ENCODE measurements at places on chromosomes 13 and 19.

GRCh38 chr19:34217952-34218817, 36.2 kb upstream of the GARRE1 start:
- peak; percentile 47 for DNase-seq

GRCh38 chr13:112751617-112752016, 61.8 kb downstream of the ATP11A start:
- no peak for DNase-seq

DNA sequence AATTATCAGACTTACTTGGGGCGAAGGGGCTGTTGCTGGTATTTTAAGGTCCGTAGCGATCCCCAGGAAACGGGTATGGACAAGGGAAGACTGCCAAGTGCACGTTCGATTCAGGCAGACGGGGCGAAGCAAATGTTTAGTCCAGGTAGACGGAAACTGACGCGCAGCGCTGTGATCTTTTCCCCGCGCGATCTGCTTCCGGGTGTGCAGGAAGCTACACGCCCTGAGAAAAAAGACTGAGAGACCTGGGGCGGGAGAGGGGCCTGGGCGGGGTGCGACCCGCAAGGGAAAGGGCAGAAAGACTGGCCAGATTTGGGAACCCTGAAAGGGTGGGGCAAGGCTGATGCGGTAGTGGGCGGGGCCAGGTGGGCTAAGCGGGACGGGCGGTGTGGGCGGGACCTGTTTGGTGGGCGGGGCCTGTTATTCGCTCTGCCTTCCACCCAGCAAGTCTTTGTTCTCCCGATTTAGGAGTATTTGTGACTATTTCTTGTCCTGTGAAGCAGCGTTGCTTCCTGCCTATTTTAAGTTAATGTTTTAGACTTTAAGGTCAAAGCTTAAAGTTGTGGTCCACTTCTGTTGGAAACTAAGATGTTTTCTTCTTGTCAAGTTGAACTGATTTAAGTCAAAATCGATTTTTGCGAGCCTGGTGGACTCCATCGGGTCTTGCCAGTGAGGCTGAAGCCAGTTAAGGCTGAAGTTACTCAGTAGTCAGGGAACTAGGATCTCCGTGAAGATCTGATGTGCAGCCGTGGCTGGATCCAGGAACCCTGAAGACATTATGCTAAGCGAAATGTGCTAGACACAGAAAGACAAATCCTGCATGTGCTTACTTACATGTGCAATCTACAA, at the start of gene ZNF836:
Gene ZNF836 (minus strand): TSS at position 301 of the 849 bp plus-strand sequence. CDS start 3,549 bp downstream, outside the sequence.
- DNase-seq, result peak; percentile 91

DNA sequence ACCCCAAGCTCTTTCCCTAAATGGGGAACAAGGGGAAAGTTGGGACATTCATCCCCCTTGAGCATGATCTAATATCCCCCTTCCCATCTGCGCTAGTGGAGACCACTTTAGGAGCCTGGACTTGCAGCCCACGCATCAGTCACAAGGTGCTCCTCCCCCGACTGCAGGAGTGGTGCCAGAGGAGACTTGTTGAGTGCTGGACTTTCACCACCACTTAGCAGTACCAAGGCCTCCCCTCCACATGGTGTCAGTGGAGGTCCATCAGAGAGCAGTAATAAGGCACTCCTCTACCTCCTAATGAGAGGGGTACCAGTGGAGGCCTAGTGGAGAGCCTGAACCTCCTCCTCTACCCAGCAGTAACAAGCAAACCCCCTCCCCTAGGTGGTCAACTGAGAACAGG, 22.5 kb downstream of the CAB39L start:
- DNase-seq, result peak; percentile 13

- no peak for DNase-seq
Measured at GRCh38 chr13:42056583-42056982, 8.1 kb downstream of the DGKH start.

GRCh38 chr19:41755328-41755913, at the start of gene CEACAM6:
Gene CEACAM6, plus strand, starts transcription at chr19:41755530. Its CDS starts 109 bp downstream, at chr19:41755639.
- DNase-seq, result no peak

GRCh38 chr13:96958286-96958891, 35.9 kb downstream of the OXGR1 start:
- no peak for DNase-seq

DNA sequence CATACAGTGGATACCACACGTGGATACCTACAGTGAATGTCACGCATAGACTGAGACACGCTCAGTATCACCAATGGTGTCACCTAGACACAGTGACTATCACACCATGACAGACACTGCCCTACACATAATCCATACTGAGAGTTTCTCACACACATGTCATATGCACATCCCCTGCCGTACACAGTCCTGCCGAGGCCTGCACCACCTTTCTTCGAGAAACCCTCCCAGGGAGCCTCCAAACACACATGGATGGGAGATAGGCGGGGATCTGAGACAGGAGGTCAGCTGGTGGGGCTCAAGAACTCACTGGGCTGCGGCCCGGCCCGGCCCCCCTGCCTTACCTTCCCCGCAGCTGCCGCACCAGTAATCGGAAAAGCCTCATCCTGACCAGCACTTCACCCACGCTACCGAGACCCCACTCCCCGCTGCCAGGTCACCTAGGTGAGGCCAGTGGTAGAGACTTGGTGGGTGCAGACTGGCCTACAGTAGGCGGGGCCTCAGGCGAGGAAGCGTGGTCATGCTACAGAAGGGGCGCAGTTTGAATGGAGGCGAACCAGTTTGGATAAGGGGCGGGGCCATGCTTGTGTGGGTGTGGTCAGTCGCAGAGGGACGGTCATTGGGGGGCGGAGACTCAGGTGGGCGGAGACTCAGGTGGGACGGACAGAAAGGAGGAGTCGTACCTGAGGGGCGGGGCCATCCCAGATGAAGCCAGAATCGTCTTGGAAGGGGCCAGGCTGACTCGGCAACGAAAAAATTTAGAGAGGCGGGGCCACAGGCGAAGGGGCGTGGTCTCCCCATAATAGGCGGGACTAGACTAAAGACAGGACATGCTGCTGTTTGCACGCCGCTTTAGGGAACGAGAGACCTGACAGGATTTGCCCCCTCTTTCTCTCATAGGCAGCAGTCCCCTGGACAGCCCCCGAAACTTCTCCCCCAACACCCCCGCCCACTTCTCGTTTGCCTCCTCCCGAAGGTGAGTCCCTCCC, 2.1 kb downstream of the MAST1 start:
- no peak for DNase-seq

DNA sequence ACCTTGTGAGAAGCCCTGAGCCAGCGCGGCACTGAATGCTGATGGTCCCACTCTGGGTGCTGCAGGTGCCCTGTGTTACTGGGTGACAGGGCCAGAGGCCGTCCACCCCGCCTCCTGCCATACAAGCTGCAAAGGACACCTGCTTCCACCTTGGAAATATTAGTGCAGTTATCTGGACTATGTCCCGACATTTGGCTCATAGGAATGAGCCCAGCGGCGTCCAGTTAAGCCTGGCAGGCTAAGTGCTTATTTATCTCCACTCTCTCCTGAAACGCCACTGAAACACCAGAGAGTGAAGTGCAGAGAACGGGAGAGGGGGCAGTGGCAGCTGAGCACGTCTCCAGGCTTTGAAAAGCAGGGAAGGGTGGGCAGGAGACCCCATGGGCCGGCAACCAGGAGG, 145.8 kb downstream of the KDM4B start:
- DNase-seq, result no peak

- DNase-seq, result no peak
Measured at GRCh38 chr13:51827254-51827653, 17.7 kb downstream of the TMEM272 start.

- DNase-seq, result no peak
Measured at GRCh38 chr13:46101002-46101401, 3.8 kb downstream of the CPB2 start.

DNA sequence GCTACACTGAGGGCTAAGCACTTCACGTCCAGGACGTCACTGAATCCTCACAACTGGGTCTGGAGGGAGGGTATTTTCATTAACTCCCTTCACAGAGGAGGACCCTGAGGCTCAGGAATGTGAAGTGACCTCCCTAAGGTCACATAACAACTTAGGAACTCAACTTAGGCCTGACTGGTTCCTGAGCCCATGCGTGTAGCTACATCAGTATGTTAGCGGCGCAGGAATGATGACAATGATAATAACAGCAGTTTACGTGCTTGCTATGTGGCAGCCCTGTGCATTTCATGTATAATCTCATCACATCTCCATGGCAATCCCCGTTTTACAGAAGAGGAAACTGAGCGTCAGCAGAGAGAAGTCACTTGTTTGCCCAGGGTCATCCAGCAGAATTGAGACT, 18.3 kb downstream of the KRTDAP start:
- DNase-seq, result no peak

GRCh38 chr13:28679628-28680027, 20.7 kb downstream of the POMP start:
- DNase-seq, result no peak

DNA sequence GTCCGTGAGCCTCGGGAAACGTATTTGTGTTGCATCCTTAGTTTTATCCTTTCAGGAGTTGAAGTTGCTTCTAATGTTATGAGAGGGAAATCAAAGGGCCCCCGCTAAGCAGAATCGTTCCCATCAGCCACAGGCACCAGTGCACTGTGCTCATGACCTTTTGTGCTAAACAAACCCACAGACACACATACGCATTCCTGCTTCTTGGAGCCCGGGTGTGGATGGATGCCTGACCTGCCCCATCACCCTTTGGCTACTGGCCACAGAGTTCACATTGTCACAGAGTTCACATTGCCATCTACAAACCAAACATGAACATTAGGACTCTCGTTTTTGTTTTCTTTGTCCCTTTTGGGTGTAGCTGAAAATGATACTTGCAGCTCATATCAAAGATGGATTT, 47.2 kb downstream of the CHST8 start:
- DNase-seq, result no peak

- DNase-seq, result no peak
Measured at GRCh38 chr13:41674246-41674645, 216.9 kb downstream of the RGCC start.

DNA sequence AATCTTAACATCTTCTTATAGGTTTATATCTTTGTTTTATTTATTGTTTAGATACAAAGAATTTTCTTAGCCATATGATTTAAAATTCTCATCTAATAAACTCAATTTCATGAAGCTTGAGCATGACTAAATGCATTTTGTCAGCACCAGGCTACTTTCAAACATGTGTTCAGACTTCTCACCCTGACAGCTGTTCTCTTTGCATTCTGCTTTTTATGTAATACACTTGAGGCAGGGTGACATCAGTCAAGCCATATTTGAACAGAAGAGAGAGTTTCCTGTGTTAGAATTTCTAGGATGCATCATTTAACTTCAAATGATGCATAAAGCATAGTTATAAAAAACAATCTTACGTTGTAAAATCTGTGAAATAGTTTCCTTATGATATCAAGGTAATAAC, 1295.1 kb upstream of the PCDH20 start:
- no peak for DNase-seq

- DNase-seq, result no peak
Measured at GRCh38 chr19:8577247-8577646, at the start of gene MYO1F. Gene MYO1F, minus strand, starts transcription at chr19:8577442. Its CDS starts 133 bp downstream, at chr19:8577309.

- DNase-seq, result no peak
Measured at GRCh38 chr13:34223984-34224383, 406.0 kb downstream of the RFC3 start.

DNA sequence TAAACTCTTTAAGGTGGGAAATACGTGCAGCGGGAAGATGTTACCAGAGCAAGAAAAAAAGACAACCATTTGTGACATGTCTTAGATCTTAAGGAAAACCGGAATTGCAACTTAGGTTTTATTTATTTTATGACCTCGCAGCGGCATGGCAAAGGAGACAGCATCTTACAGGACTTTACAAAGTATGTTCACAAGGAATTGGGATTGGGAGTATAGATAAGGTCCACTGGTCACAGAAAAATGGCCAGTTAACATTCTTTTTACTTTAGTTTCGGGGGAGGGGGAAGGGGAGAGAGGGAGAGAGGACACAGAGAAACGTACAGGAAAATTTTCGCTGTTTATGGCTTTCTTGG, 104.5 kb upstream of the DIAPH3 start:
- no peak for DNase-seq

DNA sequence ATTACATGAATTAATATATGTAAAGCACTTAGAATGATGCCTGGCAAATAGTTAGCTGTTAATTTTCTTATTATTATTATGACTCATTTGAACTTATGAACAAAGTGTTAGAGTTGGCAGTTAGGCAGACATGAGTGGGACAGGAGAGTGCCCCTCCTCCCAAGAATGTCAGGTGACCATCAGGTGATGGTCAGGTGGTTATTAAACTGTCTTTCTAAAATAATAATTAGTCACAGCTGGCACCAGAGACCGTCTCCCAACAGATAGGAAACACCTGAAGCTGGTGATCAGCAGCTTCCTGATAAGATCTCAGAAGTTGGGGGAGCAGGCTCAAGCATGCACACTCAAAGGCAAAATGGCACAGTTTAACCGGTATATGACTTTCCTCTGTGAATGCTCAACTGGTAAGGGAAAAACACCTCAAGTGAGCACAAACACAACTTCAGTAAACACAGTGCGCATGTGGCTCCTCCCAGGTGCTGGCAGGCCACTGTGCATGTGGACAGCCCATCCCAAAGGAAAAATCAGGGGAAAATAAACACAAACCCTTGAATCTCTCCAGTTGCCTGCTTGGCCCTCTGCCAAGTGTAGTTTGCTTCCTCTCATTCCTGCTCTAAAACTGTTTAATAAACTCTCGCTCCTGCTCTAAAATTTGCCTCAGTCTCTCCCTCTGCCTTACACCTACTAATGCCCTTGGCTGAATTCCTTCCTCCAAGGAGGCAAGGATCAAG, 54.0 kb downstream of the FLT1 start:
- no peak for DNase-seq

DNA sequence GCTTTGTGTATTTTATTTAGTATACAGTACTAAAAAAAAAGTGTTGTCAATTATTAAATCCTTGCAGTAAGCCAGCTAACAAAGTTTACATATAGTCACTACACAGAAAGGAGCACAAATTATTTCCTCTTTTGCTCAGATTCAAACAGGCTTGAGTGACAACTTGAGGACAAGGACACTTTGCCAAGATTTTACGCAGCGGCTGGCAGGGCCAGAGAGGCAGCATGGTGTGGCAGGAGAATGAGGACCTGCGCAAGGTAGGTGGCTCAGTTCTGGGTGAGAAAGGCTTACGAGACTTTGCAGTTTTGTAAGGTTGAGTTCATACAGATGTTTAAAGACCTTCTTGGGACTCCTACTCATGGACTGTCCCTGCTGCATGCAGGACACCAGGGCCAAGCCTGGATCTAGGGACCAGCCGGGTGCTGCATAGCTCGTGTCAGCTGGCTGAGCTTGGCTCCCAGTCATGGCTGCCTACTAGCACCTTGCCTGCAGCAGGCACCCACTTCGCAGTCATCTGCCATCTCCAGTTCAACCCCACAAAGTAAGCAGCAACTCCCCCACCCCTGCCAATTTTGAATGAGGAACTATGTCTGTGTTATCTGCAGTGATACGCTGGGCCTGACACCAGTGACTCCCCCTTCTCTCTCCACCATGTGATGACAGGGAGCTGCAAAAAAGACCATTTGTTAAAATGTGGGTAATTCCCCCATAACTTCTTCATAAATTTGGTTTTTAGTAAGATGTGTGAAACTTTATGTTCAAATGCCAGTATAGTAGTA, 3.7 kb upstream of the TUBA3C start:
- no peak for DNase-seq

GRCh38 chr19:57954996-57955395, 7.5 kb upstream of the ZNF256 start:
- DNase-seq, result no peak

- no peak for DNase-seq
Measured at GRCh38 chr19:43105496-43105895, 23.0 kb upstream of the PSG2 start.
